ENCODE measurements at places on chromosomes 4 and X.

DNA sequence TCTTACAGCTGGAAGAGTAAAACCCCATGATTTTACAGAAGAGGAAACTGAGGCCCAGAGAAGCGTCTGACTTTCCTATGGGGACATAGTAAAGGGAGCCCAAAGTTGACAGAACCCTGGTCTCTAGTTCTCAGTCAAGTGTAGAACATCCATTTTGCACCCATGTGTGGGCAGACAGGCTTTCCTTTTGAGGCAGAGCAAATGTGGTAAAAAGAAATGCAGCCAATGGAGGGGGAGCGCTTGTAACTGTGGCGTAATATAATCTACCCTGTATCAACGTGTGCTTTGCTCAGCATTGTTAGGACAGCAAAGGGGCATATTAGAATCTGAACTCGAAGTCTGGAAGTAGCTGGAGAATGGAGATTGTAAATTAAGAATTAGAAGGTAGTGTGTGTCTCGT, 8.8 kb downstream of the MAMLD1 start:
- DNase-seq: no peak

GRCh38 chrX:41887691-41888090, 35.7 kb downstream of the CASK start:
- no peak for DNase-seq

- DNase-seq: no peak
These were observed 70.3 kb downstream of the SHOX start for GRCh38 chrX:700936-701335.

DNA sequence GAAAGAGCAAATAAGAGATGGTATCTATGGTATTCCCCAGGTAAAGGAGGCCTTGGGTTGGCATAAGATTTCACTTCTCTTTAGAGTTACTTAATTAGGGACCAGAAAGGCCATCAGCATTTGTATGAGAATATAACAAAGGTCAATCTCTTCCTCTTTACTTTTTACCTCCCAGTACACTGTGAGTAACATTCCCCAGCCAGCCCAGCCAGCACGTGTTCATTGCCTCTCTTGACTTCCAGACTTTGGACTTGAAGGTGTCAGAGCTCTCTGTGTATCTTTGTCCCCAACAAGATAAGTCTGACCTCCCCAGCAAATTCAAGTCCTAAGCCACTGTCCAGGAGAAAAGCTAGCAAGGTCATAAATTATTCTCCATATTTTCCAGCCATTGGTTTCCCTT, 110.5 kb downstream of the AR start:
- DNase-seq: no peak

DNA sequence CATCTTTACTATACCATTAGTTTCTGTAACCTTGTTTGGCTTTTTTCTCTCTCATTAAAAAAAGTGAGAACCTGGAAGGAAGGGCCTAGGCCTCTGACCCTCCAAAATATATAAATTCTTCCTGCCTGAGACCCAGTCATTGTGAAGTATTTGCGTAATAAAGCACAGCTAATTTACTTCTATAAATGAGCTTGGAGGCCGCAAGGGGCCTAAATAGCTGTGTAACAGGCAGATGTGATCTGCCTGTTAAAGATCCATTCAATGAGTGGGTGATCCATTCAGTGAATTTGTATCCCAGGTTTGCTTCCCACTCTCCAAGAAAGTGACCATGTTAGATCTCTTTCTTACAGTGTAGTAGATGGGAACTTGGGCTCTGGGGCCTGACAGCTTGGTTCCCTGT, 595 bp upstream of the PYURF start:
- no peak for DNase-seq

DNA sequence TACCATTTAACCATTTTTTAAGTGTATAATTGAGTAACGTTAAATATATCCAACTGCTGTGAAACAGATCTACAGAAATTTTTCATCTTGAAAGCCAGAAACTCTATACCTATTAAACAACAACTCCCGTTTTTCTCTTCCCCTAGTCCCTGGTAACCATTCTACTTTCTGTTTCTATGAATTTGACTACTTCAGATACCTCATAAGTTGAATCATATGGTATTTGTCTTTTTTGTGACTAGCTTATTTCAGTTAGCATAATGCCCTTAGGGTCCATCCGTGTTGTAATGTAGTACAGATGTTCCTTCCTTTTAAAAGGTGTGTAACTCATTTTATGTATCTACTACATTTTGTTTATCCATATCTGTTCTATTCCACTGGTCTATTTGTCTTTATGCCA, 48.7 kb downstream of the STAG2 start:
- DNase-seq: no peak

GRCh38 chr4:169040559-169041261, 30.7 kb upstream of the CBR4 start:
- no peak for DNase-seq

- DNase-seq: peak; percentile 27
These were observed 110.9 kb downstream of the FRAS1 start for GRCh38 chr4:78168029-78168428.

- DNase-seq: no peak
These were observed 9.1 kb upstream of the VCX3B start for GRCh38 chrX:8455557-8455956.

GRCh38 chr4:142348613-142349021, 497.5 kb downstream of the INPP4B start:
- DNase-seq: no peak

DNA sequence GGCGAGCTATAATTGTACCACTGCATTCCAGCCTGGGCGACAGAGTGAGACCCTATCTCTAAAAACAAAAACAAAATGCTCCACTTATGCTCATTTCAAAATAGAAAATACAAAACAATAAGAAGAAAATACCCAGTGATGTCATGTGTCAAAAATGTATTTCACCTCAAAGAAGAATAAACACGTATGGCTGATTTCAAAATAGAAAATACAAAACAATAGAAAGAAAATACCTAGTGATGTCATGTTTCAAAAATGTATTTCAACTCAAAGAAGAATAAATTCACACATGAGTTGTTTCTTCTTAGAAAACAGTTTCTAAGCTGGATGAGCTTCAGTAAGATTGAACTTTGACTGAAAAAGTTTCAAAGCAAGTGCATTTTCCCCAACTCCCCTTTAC, 20.3 kb upstream of the PDCL2 start:
- DNase-seq: no peak

DNA sequence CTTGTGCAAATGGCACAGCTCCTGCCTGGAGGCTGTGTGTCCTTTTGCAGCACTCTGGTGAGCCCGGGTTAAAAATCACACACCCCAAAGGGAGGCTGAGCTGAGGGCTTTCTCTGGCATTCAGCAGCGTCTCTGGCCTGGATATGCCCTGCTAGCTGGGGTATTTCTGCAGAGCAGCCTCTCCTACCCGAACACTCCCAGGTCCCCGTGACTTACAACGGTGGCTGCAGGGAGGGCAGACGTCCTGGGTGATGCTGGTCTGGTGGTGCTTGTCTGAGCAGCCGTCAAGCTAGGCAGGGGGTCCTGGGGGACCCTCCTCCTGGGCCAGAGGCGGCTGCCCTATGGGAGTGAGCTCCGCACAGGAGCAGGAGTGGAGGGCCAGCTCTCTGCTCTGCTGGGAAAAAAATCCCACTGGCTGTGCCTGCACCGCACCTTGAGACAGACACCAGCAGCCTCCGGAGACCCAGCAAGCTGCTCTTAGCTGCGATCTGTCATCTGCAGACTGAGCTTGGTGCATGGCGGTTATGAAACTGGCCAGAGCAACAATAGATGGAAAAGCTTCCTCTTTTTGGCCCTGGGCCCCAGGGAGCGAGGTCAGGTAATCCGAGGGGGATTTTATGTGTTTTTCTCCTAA, 41.3 kb upstream of the ASMTL start:
- no peak for DNase-seq

- no peak for DNase-seq
These were observed 29.7 kb downstream of the IL21 start for GRCh38 chr4:122591196-122591595.

DNA sequence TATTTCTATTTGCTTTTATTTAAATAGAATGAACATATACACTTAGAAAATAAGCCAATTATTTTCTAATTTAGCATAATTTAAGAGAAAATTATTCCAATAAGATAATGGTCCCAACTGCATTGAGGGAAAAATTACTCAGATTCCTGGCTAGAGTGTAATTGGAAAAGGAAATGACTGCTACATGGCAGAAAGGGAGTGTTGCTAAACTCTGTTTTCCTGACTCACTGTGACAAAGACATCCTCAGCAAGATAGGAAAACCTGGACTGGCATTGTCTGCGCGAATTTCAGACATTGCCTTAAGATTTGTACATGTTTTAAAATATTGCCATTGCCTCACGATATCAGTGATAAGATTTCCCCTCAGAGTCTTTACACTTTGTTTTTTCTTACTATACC, 8.2 kb downstream of the TNIP3 start:
- no peak for DNase-seq

DNA sequence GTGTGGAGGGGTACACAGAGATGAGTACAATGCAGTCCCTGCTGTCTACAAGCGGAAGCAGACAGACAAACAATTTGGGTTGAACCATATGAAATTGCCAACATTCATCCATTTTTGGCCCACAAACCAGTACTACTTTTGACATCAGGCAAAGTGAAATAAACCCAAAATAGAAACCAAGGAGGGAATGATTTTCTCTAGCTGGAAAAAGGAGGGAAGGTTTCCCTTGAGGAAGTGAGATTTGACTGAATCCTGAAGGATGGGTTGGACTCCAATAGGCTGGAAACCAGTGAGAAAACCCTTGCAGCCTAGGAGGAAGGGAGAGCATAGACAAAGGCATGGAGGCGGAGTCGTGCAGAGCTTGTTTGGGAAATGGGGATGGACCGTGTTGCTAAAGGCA, 63.5 kb upstream of the PJA1 start:
- DNase-seq: no peak

GRCh38 chr4:11436084-11436483, 7.4 kb upstream of the HS3ST1 start:
- DNase-seq: no peak

DNA sequence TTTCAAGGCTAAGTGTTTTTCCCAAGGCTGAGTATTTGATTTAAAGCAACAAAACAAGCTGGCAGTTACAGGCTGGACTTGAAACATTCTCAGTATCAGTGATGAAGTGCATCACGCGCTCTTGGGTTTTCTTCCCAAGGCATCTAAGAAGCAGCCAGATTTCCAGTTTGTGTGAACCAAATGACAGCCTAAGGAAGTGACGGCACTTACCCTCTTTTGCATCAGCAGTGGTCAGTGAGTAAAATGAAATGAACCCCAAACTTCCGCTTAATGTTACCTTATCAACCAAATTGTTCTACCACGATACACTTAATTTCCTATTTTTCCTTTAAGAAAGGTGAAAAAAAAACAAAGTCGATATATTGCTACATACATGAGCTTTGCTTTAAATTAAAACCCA, 15.8 kb upstream of the GYPE start:
- no peak for DNase-seq

DNA sequence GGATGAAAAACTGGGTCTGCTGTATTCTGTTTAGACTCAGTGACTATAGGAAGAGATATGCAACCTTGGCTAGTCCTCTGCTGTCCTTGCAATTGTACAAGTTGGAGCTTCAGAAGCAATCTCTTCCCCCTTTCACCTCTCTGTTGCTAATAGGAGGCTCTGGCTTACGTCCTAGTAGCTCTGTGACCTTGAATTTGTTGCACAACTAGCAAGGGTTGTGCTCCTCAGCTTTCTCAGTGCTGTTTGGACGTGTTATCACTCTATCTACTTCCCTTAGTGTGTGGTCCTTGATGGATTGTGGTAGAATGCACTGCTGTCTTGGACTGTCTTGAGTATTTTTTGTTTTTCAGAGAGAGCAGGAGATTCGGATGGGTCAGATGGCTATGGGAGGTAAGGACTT, 3.4 kb upstream of the ITGB1BP2 start:
- no peak for DNase-seq

DNA sequence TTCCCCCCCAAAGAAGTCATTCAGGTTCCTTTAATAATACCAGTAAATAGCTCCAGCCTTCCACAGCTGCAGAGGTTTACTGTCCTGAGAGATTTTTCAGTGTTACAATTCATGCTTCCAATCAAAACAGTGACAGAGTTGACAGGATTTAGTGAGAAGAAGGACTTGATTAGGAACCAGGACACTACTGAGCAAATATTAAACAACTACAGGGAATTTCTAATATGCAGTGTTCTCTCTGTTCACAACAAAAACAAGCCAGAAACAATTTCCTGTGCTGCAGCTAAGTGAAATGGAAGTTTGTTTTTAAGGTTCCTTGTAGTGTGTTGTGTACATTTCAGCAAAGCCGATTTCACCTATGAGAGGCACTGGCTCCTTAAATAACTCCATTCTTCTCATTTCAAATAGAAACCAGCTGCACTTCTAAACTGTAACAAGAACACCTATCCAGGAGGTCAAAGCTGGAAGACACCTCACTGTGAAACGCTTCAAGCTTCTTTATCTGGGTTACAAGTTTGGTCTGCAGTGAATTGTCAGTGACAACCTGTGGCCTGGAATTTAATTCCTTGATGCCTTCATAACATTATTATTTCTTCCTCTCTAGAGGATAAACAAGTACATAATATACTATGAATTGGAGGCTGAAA, 149.3 kb downstream of the RASL11B start:
- DNase-seq: no peak

DNA sequence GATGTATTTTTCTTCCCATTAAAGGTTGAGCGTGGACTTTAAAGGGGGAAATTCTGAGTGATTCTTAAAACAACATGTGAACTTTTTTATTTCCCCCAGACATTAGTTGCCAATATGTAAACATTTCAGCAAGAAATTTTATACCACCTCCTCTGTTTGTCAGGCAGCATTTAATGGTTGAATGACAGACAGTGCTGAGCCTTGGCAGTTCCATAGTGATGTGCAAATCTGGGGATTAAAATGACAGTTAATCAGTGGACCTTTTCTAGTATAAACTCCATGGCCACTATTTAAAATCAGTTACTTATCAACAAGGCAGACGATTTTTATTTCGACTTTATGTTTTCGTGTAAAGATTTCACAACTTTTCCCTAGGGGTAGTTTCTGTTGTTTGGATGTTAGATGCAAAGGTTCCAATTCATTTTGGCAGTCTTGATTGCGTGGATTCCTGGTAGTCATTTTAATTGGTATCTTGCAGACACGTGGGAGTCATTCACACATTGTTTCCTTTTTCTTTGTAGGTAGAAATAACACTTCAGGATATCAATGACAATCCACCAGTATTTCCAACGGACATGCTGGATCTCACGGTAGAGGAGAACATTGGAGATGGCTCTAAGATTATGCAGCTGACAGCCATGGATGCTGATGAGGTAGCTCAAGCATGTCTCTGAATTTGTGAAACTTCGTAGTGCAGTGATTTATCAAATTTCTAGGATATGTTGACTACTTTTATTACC, 83.7 kb downstream of the FAT4 start:
- DNase-seq: no peak

GRCh38 chr4:184843984-184844554, 18.3 kb upstream of the ACSL1 start:
- DNase-seq: no peak

- no peak for DNase-seq
These were observed 236.4 kb upstream of the MID1 start for GRCh38 chrX:10856797-10857196.

DNA sequence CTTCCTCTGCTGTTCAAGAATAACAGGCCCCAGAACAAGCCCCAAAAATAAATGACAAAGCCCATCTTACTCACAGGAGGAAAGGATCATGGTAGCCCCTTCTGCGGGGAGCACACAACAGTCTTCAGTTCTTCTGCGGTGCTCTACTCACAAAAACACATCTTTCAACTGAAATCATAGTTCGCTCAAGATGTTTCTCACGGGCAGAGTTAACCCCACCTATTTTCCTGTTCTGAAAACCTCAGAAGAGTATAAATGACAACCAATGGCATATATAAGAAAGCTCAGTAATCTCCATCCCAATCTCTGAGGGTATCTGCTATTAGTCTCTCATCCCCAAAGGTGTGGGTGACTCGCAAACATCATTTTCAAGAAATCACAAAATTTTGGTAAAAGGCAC, at the start of gene TXK:
Gene TXK, minus strand, starts transcription at position 170 of the 400 bp plus-strand sequence. Its CDS starts 80 bp downstream, at position 90.
- DNase-seq: no peak

Measured in HEK293T (cell line).